ENCODE measurements at places on chromosomes 11 and 22.

- peak; percentile 49 for DNase-seq
Observed at GRCh38 chr22:44182588-44183286, 2.0 kb downstream of the PARVG start.

DNA sequence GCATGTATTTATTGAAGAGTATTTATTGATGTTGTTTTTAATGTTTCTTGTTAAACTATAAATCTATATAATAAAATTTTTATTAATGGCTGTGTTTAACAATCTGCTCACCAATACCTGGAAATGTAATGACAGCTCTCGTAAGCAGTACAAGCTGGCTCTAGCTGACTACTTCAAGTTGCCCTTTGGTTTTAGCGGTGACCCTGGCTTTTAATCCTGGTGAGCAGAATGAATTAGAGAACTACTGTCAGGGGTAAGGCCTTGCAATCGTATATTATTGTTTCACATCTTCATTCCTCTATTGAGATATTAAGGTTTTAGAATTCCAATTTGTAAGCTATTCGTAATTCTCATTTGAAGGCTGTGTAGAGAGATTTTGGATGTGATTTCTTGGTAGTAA lies 372.2 kb downstream of the METTL15 start:
- DNase-seq, result no peak

- DNase-seq, result peak; percentile 60
Observed at GRCh38 chr11:18706330-18707243, 8.0 kb downstream of the TMEM86A start.

DNA sequence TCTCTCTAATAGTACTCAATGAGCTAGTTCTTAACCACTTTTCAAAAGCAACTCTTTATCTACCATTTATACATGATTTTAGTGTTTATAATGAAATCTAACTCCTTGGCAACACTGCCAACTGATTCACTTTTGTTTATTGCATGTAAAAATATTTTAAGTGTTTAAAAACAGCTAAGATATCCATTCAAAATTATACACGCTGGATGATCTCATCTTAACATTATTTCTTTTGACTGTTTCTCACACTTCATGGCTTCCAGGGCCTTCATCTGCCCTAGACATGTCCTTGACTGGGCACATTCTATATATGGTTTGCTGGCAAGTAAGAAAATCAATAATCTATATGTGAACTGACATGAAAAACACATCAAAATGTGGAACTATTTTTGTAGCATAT lies 414.6 kb upstream of the LUZP2 start:
- DNase-seq, result no peak

GRCh38 chr11:15923183-15923582 lies 433.2 kb downstream of the SOX6 start:
- no peak for DNase-seq

DNA sequence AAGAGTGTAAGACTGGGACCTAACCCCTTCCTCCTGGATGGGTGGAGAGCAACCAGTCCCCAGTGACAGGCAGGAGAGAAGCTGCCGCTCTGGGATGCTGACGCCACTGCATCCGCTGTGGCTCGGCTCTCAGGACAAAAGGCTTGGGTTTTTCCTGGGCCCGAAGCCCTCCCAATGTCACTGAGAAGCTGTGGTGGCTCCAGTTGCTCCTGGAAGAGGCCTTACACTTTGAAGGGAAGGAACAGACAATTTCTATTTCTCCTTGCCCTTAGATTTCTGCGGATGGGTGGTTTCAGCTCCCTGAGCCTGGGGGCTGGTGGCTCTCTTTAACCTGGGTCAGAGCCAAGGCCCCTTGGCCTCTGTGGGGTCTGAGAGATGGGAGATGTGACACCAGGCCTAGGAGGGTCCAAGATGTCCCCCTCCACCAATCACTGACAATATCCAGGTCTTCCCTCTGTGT lies 21.4 kb downstream of the TPBGL start:
- no peak for DNase-seq

DNA sequence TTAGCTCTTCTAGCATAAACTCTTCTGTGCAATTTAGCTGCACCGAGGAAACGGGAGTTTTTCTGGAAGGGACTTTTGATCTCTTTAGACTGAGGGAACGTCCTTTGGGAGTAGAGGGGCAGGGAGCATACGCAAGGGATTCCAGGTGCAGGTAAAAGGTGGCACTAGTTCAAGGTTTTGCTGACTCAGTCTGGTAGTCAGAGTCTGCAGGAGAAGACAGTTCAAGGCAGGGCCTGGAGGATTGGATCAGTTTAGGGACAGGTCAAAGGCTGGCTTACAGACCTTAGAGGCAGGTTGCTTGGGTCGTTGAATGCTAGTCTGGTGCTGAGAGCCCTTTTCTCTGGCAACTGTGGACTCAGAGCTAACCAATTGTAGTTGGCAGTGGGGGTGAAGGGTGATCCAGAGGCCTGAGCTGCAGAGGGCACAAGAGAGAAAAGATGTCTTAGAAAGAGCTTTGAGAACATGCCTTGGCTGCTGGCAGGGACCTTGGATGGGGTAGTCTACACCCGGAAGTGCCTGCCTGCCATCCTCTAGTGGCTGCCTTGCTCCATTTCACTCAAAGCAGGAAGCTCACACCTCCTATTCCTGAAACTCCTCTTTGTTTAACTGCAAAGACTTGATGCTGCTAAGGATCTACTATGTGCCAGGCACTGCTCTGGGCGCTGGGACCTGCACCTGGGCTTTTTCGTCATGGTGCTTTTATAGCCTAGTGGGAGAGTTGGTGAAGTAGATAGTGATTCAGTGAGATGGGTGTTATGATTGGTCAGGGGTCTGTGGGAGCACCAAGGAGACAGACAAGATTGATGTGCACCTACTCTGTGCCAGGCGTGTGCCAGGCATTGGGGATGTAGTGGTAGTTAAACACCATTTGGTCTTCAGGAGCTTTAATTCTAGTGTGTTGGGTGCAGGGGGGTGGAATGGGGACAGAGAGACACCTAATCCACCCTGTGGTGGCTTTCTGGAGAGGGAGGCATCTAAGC lies 17.1 kb downstream of the MIAT start:
- peak; percentile 31 for DNase-seq

- DNase-seq, result no peak
Observed at GRCh38 chr11:490186-490929, 16.7 kb downstream of the RNH1 start.

DNA sequence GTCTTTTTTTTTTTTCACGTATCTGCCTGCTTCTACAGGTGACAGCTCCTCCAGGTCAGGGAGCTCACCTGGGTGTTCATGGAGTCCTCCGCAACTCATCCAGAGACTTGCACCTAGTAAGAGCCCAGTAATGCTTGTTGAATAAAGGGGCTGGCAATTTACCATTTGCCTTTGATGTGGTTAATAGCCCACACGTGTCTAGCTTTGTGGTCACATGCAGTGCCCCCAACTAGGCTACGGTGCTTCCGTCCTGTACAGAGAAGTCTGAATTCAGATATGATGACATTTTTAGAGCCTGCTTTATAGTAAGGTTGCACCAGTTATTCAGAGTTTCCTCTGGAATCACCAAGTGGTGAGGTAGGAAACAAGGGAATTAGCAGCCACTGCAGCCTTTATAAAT lies 199.4 kb upstream of the MTMR2 start:
- DNase-seq, result no peak

DNA sequence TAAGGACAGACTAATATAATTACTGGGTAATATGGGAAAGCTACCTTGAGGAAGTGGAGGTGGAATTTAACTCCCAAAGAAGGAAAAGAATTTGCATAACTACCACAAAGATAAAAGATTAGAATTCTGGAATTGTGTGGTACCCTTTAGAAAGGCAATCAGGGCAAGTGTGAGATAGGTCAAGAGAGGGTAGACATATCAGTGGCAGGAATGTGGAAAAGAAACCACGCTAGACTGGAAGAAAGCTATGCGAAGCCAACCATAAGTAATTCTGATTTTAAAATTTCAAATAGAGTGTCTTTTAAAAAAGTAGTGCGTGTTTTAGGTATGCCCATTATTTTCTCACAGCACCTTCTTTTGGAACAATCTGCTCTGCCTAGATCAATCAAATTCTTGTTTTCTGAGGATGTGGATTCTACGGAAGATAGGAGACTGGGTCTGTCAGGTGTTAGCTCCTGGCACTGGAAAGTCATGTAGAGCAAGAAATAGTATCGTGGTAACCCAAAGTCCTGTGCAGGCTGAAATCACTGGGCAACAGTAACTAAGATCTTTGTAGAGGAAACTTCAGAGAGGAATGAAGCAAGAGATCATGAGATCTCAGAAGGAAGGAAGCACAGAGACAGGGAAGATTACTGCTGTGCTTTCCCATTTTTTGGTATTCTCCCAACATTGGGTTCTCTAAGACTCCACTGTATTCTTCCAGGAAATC lies 111.3 kb upstream of the MTMR2 start:
- no peak for DNase-seq

- DNase-seq, result no peak
Observed at GRCh38 chr22:45528046-45528445, 25.4 kb downstream of the FBLN1 start.

DNA sequence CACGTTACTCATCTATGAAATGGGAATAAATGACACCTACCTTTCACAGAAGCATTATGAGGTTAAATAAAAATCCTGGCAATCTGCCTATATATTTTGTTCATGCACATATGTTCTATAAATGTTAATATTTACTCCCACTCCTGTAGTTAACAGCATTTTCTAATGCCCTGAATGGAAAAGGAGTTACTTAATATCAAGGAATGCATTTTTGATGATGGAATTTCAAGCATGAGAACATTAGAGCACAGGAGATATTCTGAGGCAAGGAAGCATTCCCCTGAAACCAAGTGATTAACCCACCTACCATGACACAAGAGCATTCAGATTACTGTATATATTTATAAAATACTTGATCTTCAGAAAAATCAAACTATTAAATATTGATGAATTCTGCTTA lies 102.1 kb downstream of the ARHGAP32 start:
- DNase-seq, result no peak

- DNase-seq, result no peak
Observed at GRCh38 chr11:108009497-108010370, 1.0 kb downstream of the CUL5 start.

DNA sequence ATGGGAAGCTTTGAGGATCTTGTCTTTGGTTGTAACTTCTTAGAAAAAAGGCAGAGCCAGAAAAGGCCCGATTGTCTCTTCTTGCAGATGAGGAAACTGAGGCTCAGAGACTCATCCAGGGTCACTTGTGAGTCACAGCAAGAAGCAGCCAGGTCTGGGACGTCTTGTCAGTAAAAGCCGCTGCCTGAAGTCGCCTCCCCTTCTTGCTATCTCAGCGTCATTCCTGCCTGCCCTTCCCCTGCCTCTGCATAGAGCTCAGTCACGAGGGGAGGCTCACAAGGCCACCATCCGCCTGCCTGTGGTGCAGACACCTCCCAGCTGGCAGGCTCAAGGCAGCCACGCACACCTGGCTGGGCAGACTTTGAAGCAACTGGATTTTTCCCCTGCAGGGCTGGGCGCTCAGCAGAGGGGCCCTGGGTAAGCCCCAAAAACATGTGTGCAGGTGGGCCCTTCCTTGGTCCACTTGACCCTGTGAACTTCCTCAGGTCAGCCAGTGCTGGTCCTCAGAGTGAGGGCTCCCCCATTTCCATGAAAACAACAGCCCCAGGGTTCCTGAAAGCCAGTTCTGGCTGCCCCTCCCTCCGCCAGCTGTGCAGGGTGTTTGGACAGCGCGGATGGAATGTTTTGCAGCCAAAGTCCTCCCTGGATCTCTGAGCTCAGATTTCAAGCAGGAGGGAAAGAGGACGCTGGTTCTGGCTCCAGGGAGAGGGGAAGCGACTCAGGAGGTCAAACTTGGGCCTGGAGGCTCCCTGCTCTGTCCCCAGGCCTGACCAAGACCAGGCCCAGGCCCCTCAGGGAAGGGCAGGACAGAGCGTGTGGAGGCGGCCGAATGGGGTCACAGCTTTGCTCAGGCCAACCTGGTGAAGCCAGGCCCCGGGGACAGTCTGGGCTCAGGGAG lies 6.0 kb upstream of the RAB3IL1 start:
- no peak for DNase-seq

DNA sequence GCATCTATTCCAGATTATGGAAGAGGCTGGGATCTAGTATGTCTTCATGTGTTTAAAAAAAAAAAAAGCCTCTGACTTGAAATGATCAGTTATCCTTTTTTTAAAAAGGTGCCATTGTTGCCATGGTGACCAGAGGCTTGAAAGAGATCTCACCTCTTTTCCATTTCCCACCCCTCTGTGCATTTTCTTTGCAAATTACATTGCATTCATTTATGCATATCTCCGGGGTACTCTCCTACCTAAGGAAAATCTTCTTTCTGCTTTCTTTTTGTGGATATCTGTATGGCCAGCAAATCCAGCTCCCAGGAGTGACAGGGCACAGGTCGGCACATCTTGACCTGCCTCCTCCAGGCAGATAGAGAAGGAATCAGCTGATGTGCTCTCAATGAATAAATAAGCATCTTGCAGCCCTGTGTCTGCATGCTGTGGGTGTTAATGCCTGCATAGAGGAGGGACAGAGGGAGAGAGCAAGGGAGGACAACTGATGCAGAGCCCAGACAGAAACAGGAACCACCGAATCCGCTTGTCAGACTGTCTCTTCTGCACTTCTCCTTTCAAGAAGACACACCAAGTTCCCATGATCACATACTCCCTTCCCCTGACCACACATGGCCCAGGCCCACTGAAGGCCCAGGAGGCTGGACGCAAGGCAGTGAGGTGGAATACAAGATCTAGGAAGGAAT lies 50.9 kb downstream of the CWC15 start:
- no peak for DNase-seq

DNA sequence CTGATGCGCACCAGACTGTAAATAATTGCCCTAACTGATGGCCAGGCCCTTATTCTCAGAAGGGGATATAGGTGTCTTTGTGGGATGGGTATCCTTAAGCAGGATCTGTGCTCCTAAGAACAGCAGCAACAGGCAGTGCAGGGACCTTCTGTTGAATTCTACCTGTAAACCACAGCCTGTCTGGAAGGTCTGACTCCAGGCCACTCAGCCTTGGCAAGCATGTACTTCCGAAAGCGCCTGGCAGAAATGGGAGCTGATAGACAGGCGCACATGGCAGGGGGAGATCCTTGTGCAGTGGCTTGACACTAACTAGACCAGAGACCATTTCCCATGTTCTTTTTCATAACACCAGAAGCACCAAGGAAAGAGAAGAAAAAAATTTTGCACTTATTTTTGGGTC lies 59.0 kb downstream of the C22orf31 start:
- DNase-seq, result no peak

DNA sequence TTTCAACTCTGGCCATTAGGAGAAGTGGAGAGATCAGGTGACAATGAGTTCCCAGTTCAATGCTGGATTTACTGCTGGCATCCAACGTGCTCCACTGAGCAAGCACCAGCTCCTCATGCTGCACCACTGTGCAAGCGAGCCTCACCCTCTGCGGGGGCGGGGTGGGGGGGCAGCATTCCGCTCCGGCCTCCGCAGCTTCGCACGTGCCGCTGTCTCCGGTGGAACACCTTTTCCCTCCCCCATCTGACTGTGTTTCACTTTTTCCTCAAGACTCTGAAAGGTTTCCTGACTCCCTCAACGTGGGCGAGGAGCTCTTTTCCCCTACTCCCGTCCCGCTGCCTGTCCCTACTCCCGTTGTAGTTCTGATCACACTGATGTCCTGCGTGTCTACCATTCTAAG lies 835 bp upstream of the RHOD start:
- no peak for DNase-seq

- DNase-seq, result peak; percentile 3
Observed at GRCh38 chr11:32829680-32830412, at the start of gene PRRG4. TSS of gene PRRG4 (plus strand) at chr11:32829927. CDS start at chr11:32830530, 603 bp downstream.

Measured in CD4-positive, alpha-beta T cell treated with Interleukin-15 for 4 hours (primary cell).